ENCODE measurements at places on chromosomes 3 and 15.

DNA sequence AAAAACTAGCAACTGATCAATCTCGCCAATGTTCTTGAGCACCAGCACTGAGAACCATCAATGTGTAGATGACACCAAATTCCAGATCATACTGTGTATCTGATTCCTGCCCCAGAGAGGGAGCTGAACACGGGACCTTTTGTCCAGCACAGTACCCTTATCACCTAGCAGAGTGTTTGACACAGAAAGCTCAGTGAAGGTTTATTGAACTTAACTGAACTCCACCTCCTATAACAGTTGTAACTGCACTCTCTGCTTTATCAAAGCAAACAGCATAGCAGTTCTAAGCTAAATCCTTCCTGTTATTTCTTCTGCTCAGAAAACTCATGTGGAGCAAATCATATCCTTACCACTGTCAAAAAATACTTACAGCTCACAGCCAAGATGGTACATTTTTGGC is 183.4 kb upstream of the SLCO3A1 start:
- DNase-seq = no peak

- no peak for DNase-seq
Measured at GRCh38 chr3:158769549-158769948, 32.3 kb upstream of the MFSD1 start.

DNA sequence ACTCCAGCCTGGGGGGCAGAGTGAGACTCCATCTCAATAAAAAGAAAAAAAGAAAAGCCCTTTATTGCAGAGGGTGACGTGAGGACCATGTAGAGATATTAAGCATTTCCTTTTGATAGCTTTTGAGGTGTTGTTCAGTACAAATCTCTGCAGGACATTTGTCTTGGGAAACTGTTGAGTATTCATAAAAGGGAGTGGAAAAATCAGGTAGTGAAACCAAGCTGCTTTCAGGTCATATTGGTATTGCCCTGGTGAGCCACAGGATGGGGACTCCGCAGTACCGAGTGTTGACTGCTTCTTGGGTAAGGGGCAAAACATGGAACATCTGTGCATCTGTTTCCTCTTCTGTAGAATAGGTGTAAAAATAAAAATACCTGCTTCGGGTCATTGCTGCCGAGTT is 9.9 kb downstream of the ITPR1 start:
- no peak for DNase-seq

GRCh38 chr3:190339130-190339529 is 16.9 kb upstream of the CLDN1 start:
- DNase-seq = no peak

GRCh38 chr15:77479015-77479414 is 58.3 kb downstream of the HMG20A start:
- DNase-seq = no peak

GRCh38 chr3:183845608-183846288 is 20.4 kb upstream of the MAP6D1 start:
- DNase-seq = no peak

DNA sequence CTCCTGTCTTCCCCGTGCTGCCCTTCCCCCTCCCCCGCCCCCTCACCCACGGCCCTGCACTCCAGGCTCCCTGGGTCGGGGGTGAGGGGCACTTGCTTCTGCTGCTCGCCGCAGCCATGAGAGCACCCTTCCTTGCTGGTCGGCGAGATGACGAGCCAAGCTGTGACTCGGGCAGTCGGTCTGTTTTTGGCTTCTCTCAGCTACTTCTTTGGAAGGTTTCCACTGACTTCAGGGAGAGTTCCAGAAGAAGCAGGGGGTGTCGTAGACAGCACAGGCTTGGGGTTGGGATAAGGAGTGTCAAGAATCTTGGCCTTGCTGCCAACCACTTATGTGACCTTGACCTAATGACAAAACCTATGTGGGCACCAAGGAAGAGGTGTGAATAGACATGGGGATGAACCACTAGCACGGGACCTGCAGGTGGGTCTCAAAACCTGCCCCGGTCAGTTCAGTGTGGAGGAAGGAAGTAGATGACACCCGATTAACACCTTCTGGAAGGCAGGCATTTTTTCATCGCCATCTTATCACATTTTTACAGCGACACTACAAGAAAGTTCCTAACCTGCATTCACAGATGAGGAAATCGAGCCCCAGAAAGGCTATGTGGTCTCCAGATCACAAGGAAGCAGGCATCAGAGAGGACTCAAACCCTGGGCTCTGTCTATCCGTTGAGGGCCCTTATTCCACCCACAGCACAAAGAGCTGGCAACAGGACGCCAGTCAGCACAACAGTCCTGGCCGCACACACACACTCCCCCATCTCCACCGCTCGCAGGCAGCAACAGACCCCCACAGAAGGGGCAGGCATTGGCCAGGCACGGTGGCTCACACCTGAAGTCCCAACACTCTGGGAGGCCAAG is 120.9 kb downstream of the LIPC start:
- no peak for DNase-seq

GRCh38 chr15:100802421-100803170 is 77.0 kb upstream of the ALDH1A3 start:
- DNase-seq = no peak

- DNase-seq = no peak
Measured at GRCh38 chr3:105062853-105063252, 303.9 kb upstream of the ALCAM start.

DNA sequence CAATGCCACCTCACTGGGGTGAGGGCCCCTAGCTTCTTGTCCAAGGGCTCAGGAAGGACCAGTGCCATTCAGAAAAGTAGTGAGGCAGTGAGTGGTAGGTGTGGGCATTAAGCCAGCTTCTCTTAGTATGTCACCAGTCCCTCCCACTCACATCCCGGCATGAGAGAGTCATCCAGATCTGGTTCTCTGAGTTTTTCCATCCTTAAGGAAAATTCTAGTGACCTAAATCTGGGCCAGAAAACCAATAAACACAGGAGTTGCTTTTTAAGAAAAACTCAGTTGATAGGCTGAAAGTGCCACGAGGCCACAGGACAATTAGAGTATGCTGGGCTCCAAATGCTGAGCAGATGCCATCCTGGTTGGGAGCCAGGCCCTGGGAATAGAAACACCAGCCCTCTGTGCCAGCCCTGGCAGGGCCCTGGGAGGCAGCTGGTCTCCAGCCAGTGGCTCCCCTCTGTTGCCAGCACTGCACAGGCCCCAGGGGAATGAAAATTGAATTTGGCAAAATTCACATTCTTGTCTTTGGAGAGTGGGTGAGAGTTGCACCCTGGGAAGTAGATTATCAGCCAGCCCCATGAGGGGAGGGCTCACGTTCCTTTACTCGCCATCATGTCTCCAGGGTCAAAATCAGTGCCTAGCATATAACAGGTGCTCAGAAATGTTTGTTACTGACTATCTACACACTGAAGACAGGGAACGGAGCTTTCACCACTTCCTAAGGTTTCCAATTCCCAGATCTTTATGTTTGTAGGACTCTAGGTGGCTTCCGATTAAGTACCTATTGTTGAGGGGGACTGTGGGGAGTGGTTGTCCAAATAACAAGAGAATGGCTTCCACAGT is 52.8 kb downstream of the FAM43A start:
- no peak for DNase-seq

DNA sequence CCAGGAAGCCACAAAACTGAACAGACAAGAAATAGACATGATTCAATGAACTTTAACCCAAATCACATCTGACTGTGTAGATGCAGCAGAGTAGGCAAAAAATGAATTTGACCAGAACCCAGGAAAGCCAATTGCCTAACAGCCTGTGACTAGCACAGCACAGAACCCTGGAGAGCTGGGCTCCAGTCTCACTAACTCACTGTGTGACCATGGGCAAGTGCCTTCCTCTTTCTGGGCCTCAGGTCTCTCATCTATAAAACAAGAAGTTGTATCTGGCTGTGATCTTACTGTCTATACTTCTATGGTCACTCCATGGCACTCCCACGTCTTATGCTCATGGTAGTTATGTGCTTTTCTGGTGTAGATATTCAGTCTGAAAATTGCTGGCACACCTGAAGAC is 48.1 kb upstream of the USP3 start:
- DNase-seq = no peak

- DNase-seq = no peak
Measured at GRCh38 chr3:45026957-45027356, 854 bp downstream of the CLEC3B start.

DNA sequence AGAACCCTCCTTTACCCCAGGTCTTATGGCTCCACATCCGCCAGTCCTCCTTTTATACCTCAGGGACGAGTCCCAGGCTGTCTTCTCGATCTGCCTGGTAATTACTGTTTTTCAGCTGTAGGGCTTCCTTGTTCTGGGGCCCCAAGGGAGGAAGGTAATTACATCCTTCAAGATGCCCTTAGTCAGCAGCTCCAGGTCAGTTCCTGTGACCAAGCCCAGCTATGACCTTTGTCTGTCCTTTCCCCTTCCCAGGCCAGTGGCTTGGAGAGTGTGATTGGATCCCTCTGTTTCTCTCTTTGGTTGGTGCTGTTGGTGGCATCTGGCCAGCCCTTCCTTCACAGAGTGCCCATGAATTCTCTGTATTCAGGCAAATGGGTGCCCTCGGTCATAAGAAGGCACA is 92.6 kb downstream of the AAGAB start:
- no peak for DNase-seq

DNA sequence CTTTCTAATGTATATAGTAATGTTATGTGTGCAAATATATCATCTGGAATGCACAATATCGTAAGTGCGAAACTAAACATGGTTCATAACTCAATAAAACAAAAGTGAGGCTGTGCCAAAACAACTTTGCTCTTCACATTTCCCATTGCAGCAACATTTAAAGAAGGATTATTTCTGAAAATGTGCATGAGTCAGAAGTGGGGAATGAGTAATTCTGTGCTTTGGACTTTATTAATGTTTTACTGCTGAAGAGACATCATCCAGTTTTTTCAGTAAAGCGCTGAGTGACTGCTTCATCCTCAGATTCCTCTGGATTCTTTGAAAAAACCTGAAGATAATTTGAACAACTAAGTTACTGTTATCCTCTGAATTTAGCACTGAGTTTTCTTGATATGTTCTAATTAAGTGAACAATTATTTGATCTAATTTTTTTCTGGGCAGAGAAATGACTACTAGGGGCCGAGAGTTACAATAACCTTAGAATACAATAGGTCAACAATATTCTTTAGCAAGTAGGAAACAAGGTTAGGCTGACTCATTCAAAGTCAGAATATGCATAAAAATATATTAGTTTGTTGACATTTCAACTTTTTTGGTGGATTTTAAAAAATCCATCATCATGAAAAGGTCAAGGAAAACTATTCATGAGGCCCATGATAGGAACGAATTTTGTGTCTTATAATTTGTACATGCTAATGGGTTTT is 20.0 kb upstream of the PLCL2 start:
- no peak for DNase-seq

GRCh38 chr3:104556372-104557078 is 810.2 kb upstream of the ALCAM start:
- no peak for DNase-seq

DNA sequence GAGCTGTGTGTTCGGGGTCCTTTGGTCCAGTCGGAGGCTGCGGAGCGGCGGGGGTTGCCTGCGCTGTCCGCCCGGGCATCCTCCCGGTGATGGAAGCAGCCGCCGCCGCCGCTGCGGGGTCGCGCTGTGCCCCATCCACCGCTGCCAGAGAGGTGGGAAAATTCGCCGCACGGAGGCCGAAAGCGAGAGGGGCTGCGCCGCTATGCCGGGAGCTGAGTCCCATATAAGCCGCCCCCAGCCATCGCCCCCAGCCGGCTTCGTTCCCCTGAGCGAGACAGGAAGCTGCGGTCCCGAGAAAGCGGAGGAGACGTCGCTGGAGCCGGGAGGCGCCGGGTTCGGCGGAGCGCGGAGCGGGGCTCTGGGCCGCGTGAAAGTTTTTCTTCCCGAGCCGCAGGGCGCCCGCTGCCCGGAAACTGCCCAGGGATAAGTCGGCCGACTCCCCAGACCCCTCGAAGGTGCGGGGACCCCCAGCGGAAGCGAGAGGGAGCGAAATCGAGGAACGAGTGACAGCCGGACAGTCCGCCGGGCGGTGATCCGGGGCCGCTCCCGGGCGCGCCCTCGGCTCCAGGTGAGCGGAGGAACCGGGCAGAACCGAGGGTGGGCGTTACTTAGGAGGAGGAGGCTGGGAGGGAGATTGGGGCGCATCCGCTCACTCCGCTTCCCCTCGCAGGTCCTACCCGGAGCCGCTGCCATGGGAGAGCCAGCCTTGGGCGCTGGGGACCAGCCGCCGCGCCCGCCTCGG is 574 bp downstream of the CHST2 start:
- DNase-seq = no peak

DNA sequence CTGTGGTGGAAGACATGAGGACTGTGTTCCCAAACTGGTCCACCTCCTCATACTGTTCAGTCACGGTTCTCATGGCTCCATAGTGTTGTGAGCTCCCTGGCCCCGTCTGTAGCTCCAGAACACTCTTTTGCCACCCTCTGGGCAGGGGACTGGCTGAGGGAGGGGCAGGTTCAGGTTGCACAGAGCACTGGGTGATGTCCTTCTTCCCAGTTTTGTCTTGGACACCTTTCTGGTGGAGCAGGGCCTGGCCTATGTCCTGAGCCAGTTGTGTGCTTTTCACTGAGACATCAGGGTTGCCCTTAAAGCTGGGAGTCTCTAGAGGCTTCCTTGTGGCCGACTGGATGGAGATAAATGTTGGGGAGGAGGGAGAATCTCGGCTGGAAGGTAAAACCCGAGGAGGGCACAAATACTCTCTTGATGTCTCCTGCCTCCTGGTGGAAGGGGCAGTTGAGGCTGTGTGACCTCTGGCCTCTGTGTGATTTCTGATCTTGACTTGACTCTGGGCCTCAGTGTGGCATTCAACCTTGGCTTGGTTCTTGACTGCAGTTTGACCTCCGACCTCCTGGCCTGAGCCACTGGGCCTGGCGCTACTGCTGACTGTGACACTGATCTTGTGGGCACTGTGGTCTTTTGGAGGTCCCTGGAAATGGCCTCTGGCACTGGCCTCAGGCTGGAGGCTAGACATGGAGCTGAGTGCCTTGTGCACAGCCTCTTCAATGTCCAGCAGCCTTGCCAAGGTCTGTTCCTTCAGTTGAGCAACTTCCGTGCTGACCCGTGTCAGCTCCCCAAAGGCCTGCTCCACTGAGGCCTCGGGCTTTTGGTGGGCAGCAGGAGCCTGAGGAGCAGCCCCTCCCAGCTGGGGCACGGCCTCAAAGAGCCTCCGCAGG is 8.1 kb downstream of the XIRP1 start:
- DNase-seq = no peak

- DNase-seq = no peak
Measured at GRCh38 chr3:118480101-118480860, 554.4 kb downstream of the IGSF11 start.

DNA sequence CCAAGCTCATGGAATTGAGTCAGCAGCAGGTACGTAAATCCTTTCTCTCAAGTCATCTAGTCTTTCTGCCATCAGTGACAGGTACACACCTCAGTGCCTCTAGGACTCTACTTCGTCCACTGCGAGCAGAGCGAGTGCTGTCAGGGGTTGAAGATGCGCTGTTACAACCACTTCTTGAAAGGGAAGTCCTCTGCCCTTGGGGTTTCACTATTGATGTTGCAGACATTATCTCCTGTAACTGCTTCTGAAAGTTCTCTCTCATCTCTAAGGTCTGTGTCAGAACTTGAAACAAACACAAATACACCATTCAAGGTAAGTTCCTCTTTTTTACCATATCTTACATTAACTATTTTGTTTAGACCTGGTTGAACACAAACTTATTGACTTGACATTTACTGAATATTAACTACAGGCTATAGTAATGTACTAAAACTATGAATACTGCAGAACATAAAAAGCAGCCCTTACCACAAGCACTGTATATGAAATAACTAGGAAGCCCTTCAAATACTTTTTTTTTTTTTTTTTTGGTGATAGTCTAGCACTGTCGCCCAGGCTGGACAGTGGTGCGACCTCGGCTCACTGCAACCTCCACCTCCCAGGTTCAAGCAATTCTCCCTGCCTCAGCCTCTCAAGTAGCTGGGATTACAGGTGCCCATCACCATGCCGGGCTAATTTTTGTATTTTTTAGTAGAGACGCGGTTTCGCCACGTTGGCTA is 41.5 kb downstream of the TOPBP1 start:
- no peak for DNase-seq
